ENCODE measurements at places on chromosomes 7 and 10.

GRCh38 chr10:74190494-74190893 is 39.5 kb downstream of the ADK start:
- no peak for DNase-seq

DNA sequence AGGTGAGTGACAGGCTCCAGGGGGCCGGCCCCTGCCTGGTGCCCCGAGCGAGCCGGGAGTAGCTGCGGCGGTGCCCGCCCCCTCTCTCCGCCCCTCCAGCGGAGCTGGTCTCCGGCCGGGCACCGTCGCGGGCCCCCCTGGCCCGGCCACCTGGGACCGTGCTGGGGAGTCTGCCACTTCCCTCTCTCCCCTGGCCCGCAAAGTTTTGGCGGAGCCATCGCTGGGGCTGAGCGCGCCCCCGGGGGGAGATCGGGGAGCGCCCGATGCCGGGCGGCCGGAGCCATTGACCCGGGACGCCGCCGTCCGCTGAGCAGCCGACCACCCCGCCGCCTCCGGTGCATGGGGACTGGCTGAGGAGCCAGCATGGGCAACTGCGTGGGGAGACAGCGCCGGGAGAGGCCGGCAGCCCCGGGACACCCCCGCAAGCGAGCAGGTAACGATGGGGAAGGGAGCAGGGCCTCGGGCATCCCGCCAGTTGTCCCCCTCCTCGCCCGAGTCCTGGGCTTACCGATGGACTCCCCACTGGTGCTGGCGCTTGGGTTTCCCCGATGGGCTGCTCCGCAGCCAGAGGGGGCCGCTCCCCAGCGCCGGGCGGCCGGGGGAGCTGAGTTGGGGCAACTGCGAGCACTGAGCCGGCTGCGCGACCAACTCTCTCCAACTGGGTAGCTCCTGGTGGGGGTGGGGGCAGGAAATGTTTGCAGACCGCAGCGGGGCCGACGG is at the start of gene UBTD1:
Gene UBTD1 (plus strand): TSS at position 84 of the 720 bp plus-strand sequence. CDS start 280 bp downstream, at position 364.
- no peak for DNase-seq

- no peak for DNase-seq
Observed at GRCh38 chr7:155454183-155455112, 3.5 kb upstream of the EN2 start.

DNA sequence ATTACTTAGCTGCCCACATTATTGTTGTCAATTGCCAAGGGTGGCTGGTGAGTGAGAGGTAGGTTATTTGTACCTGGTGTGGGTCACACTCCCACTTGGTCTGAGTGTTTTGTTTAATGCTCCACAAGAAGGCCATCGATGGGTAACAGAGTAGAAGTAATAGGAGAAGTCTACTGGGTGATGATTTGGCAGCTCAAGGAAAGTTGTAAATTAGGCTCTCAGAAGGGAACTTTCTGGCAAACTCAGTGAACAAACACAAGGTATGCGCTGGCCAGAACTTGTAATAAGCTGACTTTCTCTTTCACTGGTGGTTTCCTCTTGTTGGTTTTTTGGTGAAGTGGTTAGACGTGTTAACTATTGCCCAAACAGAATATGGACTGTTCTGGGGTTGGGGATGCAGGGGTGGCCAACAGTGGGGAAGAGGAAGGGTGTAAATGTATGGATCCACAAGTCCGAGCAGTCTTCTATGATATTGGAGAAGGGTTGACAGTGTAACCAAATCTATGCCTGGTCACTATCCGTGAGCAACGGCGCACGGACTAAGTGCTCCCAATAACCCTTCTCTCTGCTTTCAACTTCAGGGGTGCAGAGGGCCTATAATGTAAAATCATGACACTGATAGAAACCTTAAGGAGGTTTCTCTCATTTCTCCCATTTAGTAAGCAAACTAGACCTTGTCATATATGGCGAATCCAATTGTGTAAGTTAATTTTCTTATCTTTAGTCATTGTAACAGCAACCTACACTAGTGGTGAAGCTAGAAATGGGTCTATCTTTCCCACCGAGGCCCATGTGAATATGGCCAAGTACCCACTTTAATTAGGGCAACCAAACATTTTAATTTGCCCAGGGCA is 212.8 kb downstream of the PTEN start:
- no peak for DNase-seq

GRCh38 chr7:936386-937054 is 18.0 kb downstream of the ADAP1 start:
- DNase-seq: peak; percentile 73

- no peak for DNase-seq
Observed at GRCh38 chr10:130717083-130717482, 580.9 kb downstream of the GLRX3 start.

DNA sequence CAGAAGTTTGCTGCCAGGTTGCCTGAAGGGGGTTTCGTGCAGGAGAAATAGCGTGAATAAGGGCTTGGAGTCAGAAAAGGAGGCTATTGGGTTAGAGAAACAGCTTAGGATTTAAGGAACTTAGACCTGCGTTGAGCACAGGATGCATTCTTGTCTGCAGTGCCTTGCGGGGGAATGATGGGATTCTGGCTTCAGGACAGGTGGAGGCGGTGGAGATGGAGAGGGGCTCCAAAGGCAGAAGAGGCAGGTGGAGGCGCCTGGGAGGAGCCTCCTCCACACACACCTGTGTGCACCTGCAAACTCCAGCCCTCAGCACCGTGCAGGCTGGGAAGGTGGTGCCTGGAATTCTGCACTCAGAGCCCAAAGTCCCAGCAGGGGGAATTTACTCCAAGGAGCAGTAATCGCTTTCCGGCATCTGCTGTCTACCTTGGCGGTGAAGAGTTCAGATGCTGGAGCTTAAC is 1.8 kb downstream of the CLIP2 start:
- no peak for DNase-seq

DNA sequence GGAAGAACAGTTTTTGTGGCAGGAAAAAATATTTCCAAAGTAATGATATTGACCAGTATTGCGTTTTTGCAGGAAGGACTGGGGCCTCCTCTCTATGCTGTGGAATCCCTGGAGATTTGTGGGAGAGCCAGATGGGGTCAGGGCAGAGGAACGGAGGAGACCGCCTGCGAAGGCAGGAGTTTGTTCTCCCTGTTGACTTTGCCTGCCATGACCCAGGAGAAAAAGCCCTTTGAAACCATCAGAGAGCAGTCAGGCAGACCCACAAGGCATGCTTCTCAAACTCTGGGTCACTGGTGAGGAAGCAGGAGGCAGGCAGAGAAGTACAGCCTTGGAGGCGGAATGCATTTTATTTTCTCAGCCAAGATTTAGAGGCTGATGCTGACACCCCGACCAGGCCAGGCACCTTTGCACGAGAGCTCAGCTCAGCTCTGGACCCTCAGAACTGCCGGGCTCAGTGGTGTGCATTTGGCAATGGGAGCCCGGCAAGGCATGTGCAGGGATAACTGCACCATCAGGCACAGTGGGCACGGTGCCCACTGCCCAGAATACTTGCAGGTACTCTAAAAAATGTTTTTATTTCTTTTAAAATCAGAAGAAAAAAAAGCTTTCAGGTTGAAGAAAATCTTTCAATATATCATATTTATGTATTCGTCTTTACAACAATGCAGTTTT is 410.4 kb downstream of the RPS24 start:
- DNase-seq: no peak

GRCh38 chr10:80075781-80076180 is 2.7 kb upstream of the TMEM254 start:
- DNase-seq: peak; percentile 54

DNA sequence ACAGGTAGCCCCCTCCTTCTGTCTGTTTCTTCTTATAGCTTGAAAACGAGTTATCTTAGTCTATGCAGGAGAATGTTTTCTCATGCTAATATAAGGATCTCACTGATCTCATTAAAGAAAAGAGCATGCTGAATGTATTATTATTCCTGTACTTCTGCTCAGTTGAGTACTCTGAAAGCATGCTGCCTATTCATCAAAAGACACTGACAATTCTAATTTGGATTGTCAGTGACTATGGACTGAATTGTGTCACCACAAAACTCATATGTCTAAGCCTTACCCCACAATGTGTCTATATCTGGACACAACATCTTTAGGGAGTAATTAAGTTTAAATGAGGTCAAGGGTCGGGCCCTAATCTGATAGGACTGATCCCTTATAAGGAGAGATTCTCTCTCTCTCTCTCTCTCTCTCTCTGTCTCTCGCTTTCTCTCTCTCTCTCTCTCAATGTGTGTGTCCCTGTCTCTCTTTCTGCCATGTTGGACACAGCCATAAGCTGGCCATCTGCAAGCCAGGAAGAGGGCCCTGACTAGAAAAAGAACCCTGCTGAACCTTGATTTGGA is 98.4 kb downstream of the GNAT3 start:
- DNase-seq: no peak

- DNase-seq: no peak
Observed at GRCh38 chr7:41750661-41751540, 48.0 kb upstream of the INHBA start.

GRCh38 chr10:118694848-118695247 is 59.9 kb downstream of the CACUL1 start:
- DNase-seq: no peak

DNA sequence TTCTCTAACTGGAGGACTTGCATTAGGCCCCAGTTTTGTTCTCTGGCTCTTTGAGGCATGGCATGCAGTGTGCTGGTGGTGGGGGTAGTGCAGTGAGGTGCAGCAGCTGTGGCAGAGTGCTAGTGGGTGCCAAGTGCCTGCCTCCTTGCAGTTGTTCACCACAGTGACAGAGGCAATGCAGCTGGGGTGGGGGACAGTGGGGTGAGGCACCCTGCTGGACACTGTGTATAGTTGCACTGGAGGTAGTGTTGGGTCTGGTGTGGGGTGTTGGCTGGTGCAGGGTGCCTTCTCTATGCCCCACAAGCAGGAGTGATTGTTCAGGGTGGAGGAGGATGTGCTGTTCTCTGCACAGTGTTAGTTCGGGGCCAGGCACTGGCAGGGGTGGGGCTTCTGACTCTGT is 21.7 kb upstream of the KEL start:
- DNase-seq: no peak

DNA sequence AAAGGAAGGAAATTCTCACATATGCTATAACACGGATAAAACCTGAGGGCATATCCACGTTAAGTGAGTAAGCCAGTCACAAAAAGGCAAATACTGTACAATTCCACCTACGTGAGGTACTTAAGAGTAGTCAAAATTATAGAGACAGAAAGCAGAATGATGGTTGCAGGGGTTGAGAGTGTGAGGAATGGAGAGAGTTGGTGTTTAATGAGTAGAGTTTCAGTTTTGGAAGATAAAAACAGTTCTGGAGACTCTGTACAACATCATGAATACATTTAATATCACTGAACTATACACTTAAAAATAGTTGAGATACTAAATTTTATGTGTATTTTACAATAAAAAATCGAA is 95.1 kb downstream of the SNX13 start:
- no peak for DNase-seq

- no peak for DNase-seq
Observed at GRCh38 chr7:111380945-111381344, 181.3 kb downstream of the IMMP2L start.

GRCh38 chr7:20064974-20065862 is 152.0 kb downstream of the MACC1 start:
- DNase-seq: no peak

DNA sequence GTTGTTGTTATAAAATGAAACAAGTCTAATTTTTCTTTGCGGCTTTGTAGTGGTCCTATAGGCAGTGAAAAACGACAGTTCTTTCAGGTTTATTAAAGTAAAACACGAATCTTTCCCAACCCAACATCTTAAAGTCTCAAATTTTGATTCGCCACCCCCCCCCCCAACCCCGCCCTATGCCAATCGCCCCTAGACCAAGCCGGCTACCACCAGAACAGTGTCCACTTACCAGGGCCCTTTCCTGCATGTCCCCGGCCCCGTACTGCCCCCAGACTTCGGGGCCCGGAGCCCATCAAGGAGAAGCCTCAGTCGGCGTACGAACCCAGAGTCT is 335 bp upstream of the CHCHD1 start:
- DNase-seq: no peak

Measured in activated CD4-positive, alpha-beta T cell treated with anti-CD3 and anti-CD28 coated beads, Interleukin-2, Interleukin-4, amounts not matched to agents 100 ng/mL and 50 ng/mL, durations not matched to agents 16 hours and 8 hours (primary cell).